ENCODE measurements at places on chromosomes 16 and 17. TPM values are rescaled to one million over a fixed set of nuclear protein-coding genes. Genes with fewer than 3 reads are reported as not detected.

STH gene
- total RNA-seq, result not detected

TUBB3 gene
- 137 TPM for total RNA-seq

DNA sequence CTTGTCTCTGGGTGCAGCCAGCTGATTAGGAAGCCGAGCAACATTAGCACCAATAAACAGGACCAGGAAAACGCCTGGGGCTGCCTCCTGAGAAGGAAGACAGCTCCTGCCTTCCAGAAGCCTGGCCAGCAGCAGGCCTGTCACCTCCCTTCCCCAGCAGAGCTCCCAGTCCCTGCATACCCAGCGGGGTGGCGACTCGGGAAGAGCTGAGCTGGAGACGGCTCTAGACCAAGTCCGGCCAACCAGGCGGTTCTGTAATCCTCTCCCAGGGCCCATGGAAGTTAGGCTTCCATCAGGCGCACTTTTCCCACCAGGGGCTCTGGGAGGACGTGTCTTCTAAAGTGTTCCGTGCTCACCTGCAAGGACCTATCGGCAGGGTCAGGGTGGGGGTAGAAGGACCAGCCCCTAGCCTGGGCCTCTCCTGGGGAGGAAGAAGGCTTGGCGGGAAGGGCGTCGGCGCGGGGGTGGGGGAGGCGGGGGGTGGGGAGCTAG, 12.0 kb upstream of the CLUH start:
- no peak for DNase-seq

- no peak for DNase-seq
These were observed 163.5 kb downstream of the RAB11FIP4 start for GRCh38 chr17:31554930-31555329.

GRCh38 chr16:67730326-67730725, 11.2 kb upstream of the GFOD2 start:
- no peak for DNase-seq

- no peak for DNase-seq
These were observed 902 bp downstream of the SCRN2 start for GRCh38 chr17:47840001-47840741.

DNA sequence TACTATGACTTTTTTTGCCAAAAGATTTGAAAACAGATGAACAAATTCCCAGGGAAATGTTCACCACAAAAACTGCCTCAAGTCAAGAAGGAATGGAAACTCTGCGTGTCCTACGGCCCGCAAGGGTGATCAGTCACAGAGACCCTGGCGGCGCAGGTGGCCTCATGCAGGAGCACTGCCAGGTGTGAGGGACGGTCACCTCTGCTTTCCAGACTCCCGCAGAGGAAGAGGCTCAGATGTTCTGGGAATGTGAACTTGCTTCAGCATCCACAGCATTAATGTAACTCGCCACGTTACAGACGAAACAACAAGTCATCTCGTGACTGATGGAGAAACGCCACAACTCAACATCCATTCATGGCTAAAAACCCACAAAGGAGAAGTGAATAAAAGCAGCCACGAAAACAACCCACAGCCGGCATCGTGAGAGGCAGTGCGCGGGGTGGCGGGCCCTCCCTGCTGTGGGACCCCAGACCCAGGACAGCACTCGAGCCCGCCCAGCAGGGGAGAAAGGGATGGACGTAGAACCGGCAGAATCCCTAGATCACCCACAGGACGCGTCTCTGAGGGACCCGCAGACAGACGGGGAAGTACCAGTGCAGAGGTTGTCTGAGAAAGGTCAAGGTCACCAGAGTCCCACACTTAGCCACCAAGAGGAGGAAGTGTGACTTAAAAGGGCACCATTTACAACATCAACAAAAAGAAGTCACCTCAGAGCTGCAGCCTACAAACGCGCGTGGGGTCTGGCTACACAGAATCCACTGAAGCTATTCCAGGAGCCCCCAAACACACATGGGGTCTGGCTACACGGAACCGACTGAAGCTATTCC, 76.9 kb upstream of the GNG13 start:
- DNase-seq, result no peak

DNA sequence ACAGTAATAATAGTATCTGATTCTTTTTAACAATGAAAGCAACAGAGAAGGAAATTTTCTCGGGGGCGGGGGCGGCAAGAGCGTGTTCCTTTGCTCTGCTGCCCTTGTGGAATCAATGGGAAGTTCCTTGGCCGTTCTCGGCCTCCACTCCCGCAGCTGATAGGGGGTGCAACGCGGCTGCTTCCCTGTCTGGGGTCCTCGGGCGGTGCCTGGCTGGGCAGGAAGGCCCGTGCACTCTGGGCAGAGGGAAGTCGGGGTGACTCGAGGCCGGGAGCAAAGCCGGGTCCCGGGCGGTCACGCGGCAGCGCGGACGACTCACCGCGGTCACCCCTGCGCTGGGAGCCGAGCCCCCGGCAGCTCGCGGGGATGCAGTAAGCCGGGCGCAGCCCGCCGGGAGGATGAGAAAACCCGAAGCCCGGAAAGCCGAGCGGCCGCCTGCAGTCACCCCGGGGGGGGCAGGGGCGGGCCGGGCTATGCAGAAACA, 2.5 kb downstream of the TUBB3 start:
- no peak for DNase-seq

DNA sequence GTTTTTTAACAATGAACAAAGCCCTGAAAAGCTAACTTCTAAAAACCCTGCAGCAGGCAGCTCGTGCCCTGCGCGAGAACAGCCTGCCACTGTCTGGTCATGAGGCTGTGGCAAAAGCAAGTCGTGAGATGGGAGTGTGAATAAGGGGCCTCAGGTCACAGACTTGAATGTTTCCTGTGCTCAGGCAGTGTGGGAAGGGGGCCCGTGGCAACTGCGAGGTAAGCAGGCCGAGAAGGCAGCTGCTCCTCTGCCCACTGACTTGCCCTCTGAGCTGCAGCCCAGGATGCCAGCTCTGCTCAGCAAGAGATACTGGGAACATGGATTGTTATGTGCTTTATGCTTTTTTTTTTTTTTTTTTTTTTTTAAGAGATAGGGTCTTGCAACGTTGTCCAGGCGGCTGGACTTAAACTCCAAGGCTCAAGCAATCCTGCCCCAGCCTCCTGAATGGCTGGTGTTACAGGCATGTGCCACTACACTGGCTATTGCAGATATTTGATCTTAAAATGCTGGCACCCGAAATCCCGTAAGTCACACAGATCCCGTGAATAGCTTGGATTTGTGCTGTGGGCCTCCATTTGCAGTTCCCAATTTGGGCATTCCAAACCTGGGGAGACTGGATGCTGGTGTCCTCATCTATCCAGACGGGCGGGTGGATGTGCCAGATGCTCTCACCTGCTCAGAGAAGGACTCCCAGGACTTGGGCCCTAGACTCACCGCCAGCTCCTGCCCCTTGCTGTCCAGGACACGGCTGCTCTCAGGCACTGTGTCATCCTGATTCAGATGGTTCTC, 44.0 kb downstream of the UBN1 start:
- DNase-seq, result no peak

DNA sequence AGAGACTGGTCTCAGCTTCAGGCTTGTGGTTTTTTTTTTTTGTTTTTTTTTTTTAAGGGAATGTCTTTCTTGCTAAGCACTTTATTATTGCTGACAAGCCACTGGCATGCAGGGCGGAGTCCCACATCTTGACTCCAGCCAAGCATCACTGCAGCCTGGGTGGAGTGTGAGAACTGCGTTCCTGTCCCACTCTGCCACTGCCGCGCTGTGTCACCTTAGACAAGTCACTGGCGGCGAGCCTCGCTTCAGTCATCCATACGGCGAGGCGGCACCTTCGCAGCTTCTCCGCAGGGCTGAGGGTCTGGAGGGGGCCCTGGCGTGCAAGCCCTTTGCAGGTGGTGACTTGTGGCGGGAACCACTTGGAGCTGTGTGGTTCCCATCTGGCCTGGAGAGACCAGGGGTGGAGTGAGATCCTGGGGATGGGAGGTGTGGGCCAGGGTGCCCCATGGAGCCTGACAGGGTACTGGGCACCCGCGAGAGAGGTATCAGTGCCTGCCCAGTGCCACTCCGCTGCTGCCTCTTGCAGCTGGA, 99.1 kb upstream of the CIBAR2 start:
- no peak for DNase-seq

DNA sequence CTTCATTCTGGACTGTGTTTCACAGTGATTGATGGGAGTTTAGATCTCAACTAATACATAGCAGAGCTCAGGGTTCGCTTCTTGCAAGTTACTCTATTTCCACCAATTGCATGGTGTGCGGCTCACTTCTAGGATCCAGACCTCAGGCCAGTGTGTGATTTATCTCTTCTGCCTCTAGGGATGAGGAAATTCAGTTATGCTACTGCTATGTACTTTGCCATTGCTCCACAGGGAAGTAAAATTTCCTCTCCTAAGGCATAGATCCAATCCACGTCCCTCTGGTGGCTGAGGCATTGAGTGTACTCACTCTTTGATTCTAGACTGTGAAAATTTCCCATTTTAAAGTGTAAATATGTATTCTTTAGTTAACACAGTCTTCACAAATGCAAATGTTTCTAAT, 214.1 kb downstream of the HS3ST3B1 start:
- DNase-seq, result no peak

DNA sequence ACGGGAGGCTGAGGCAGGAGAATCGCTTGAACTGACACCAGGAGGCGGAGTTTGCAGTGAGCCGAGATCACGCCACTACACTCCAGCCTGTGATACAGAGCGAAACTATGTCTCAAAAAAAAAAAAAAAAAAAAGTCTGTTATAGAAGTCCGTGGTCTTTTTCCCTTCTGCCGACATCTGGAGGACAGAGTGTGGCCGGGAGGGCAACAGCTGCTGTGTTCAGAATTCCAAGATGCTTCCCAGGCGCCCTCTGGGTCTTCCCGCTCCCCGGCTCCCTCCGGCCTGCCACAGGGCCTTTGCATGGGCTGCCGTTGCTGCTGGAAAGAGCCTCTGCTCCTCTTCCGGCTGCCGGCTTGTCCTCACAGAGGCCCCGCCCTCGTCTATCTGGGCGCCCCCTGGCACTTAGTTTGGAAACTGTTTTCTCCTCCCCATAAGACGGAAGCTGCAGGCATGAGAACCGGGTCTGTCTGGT, 2.4 kb upstream of the CACNA1H start:
- DNase-seq, result no peak

Measured in dermis microvascular lymphatic vessel endothelial cell (primary cell).